ENCODE measurements at places on chromosomes 12 and 14.

GRCh38 chr14:87271331-87271730, 721.7 kb downstream of the GALC start:
- no peak for DNase-seq

- no peak for DNase-seq
Measured at GRCh38 chr12:79763766-79764452, 73.1 kb upstream of the PAWR start.

DNA sequence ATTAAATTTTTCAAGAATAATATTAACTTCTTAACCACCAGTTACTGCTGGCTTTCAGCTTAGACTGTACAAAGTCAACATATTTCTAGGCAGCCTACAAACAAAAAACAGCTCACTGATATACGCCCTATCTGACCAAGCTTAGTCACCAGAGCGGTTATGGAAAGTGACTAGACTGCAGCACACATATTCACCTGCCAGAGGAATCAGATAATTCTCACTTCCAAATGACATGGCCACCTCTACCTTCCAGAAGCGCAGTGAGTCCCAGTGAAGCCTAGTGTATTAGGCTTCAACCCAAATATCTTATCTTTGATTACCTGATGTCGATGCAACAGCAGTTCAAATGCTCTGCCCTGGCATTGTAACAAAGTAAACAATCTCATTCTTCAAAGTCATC, 8.5 kb downstream of the STXBP6 start:
- DNase-seq: no peak

- DNase-seq: peak; percentile 9
Measured at GRCh38 chr14:31106768-31107167, 80.6 kb upstream of the STRN3 start.

DNA sequence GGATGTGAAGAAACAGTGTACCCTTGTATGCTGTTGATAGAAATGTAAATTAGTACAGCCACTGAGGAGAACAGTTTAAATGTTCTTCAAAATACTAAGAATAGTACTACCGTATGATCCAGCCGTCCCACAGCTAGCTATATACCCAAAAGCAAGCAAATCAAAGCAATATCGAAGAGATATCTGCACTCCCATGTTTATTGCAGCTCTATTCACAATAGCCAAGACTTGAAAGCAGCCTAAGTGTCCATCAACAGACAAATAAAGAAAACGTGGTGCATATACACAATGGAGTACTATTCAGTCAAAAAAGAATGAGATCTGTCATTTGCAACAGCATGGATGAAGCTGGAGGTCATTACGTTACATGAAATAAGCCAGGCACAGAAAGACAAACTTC, 88.5 kb upstream of the SLC38A4 start:
- no peak for DNase-seq

DNA sequence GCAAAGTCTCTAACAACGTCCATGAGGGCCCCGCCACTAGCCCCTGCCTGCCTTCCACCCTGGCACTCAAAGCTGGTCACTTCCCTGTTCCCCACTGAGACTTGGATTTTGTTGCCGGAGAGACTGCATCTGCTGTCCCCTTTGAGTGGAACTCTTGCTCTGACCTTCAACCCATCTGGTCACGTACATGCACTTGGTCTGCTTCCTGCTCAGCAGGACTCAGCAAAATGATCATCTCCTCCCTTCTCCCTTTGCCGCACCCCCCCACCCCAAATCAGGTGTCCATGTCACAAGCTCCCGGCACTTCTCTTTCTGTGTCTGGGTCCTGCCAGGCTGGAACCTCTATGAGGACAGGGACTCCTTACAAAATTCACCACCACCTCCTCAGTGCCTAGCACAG, 180.9 kb downstream of the CHST11 start:
- no peak for DNase-seq

GRCh38 chr14:59439256-59439965, 25.8 kb downstream of the GPR135 start:
- DNase-seq: peak; percentile 76

DNA sequence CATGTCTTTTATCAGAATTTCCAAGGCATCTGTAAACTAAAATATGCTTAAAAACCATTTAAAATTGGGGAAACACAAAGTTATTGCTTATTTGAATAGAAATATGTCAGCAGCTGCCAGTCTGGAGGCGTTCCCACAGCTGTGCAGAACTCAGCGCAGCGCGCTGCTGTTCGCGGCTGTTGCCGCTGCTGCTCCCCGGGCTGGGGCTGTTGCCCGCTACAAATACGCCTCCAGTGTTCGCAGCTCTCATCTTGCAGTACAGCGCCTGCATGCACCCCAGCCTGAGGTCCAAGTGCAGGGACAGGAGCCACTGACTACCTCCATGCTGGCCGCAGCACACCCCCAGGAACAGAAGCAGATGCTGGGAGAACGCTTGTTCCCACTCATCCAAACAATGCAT, 216.2 kb downstream of the SLC16A7 start:
- DNase-seq: no peak

GRCh38 chr12:93060666-93061472, 131.8 kb upstream of the EEA1 start:
- DNase-seq: peak; percentile 66

Data from EH (cell line).